ENCODE measurements at places on chromosomes 1 and 21.

DNA sequence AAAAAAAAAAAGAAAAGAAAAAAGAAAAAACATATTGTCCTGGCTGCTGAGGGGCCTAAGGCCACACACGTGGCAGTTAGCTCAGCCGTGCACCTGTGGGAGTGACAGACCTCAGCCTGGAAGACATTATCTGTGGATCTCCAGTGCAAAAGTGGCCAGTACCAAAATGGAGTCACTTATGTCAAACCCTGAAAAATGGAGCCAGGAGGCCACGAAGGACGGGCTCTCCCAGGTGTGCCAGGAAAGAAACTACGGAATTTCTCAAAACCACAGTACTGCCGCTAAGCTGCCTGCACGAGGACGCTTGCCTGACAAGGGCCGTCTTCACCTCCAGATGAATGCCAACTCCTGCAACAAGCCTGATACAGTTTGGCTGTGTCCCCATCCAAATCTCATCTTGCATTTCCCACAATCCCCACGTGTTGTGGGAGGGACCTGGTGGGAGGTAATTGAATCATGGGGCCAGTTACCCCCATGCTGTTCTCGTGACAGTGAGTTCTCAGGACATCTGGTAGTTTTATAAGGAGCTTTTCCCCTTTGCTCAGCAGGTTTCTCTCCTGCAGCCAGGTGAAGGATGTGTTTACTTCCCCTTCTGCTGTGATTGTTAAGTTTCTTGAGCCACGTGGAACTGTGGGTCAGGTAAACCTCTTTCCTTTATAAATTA lies 5.3 kb upstream of the MIB2 start:
- DNase-seq = no peak

- DNase-seq = no peak
Measured at GRCh38 chr1:31441970-31442647, 29.1 kb downstream of the SERINC2 start.

- DNase-seq = peak; percentile 11
Measured at GRCh38 chr1:155000411-155000725, 2.2 kb upstream of the ZBTB7B start.

DNA sequence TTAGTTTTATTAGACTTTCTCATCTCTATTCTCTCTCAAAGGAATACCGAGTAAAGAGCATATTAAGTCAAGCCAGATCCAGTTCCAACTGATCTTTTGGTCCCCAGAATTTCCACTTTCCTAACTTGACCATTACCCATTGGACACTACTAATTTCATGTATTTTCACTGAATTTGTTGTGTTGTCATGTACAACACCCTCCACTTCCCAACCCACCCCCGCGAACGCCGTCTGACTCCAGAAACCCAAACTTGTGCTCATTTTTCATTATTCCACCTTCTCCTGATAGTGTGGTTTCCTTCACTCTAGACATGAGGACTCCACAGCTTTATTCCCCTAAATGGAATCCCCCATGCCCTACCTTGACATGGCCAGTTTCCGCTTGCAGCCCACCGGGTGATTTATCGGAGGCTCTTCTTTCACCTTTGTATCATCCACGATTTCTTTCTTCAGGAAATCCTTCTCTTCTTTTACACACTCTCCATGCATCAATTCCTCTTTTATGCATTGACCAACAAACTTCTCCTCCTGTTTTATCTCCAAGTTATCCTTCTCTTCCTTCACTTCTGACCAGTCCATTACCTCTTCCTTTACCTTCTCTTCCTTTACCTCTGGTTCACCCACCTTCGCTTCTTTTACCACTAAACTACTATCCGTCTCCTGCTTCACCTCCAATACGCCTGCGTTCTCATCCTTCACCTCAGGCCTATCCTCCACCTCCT lies 805 bp downstream of the ZNHIT6 start:
- no peak for DNase-seq

DNA sequence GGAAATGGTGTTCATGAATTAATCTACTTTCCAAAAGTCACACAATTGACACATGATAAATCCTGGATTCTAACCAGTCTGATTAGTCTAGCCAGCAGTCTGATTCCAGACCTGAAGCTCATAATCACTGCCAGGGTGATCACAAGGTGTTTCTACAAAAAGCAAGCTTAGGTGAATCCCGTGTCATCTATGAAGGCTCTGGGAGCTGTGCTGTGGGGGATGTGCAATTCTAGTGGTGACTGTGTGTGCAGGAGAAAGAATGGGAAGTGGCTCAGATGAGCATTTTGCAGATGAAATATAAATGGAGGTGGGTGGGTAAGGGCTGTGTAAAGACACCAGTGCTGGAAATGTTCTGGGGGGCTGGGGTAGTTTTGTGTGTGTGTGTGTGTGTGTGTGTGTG lies 1.8 kb upstream of the NPPB start:
- DNase-seq = no peak

GRCh38 chr1:1955621-1956094 lies 36.6 kb upstream of the TMEM52 start:
- DNase-seq = no peak

GRCh38 chr1:65896721-65897120 lies 104.0 kb downstream of the PDE4B start:
- peak; percentile 42 for DNase-seq
